Stimulated activated CD8-positive, alpha-beta memory T cell treated with anti-CD3 and anti-CD28 coated beads, Interleukin-2, amount 100 ng/mL, for 1 hour (primary cell): ENCODE measurements at places on chromosomes 2 and 18.

GRCh38 chr18:75551071-75551470 is 123.6 kb upstream of the SMIM21 start:
- no peak for DNase-seq

DNA sequence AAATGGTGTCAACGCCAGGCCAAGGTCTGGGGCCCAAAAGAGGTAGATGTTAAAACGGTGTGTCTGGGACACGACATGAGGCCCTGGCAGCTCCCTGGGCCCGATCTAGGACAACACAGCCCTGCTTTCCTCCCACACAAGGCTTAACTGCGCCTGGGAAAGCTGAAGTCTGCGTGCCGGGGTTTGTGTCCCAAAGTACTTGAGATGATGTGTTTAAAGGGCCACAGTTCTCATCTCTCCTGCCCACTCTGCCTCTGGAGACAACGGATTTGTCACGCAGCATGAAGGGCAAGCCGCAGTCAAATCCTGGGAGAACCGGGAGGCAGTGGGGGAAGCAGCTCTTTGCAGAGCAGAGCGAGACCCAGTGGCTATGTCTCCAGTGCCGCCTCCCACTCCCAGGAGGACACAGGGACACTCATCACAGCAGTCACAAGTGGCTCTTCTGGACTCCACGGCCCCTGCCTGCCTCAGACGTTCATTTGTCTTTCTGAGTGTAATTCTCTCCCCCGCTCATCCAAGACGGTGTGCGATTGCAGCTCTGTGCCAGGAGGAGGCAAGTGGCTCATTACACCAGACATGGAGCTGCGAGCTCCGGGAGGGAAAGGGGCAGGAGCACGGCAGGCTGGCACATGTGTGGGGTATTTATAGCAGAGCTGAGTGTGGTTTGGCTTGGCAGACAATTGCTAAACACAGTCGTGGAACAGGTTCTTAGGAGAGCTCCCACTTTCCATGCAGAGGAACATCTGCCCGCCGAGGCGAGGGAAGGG is 57.7 kb upstream of the SEMA4C start:
- no peak for DNase-seq

- no peak for DNase-seq
These were observed 323.4 kb upstream of the RBMS1 start for GRCh38 chr2:160816916-160817499.

DNA sequence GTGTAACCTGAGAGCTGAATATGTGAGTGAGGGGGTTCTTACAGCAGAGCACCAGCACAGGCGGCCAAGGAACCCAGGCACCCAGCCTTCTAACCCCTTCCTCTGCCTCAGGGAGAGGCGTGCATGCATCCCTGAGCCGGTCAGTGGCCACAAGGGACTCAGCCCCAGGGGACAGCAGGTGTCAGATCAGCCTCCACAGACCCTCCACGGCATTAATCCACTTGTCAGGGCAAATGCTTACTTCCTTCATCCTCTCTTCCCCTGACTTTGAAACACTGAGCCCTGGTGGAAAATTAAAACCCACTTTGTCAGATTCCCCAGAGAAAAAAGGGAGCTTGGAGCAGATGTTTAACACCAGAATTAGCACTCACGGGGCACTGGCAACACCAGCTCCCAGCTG is 60.5 kb upstream of the SMAD2 start:
- no peak for DNase-seq

GRCh38 chr2:68195096-68195495 is 37.4 kb downstream of the PNO1 start:
- DNase-seq = no peak

GRCh38 chr2:191739194-191739593 is 61.3 kb downstream of the NABP1 start:
- no peak for DNase-seq

DNA sequence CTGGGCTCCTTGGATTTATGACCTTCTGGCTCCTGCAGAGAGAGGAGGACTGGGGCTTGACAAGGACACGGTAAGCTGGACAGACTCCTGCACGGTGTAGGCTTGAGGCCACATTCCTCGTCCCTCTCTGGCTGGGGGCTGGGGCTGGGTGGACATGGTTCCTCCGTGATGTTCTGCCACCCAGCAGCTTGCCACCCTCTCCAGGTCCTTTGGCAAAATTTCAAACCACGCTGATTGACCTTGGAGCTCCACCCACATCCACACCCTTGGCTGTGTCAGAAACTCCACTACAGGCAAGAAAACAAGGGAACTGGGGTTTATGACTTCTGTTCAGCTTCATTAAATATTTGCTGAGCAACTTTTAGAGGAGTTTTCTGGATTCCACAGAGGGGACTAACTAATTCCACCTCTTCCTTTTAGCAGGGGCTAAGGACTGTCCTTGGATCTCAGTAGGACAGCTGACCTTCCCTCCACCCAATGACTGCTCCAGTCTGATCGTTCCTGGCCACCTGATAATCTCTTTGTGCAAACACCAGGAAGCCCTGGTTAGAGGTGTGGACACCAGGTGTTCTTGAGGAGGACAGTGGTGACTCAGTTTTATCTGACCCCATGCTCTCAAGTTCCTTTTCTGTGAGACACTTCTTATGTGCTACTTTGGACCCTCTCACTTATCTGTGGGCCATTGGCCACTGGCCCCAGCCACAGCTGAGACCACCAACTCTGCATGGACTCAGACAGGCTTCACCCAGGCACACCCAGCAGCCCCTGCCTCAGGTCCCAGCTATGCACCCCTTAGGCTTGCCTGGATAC is 29.3 kb downstream of the GPR55 start:
- no peak for DNase-seq

DNA sequence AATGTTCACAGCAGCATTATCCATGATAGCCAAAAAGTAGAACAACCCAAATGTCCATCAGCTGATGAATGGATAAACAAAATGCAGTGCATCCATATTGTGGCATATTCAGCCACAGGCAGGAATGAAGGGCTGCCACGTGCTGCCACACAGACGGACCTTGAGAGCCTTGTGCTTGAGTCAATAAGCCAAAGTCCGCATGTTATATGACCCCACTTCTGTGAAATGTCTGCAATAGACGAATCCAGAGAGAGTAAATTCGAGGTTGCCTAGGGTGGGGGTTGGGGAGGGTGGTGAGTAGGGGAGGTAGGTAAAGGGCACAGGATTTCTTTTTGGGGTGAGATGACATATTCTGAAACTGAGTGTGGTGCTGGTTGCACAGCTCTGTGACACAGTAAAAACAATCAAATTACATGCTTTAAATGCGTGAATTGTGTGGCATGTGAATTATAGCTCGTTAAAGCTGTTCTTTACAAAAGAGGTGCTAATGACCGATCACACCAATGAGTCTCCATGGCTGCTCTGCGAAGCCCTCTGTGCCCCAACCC is 38.9 kb upstream of the LDLRAD4 start:
- DNase-seq = no peak

DNA sequence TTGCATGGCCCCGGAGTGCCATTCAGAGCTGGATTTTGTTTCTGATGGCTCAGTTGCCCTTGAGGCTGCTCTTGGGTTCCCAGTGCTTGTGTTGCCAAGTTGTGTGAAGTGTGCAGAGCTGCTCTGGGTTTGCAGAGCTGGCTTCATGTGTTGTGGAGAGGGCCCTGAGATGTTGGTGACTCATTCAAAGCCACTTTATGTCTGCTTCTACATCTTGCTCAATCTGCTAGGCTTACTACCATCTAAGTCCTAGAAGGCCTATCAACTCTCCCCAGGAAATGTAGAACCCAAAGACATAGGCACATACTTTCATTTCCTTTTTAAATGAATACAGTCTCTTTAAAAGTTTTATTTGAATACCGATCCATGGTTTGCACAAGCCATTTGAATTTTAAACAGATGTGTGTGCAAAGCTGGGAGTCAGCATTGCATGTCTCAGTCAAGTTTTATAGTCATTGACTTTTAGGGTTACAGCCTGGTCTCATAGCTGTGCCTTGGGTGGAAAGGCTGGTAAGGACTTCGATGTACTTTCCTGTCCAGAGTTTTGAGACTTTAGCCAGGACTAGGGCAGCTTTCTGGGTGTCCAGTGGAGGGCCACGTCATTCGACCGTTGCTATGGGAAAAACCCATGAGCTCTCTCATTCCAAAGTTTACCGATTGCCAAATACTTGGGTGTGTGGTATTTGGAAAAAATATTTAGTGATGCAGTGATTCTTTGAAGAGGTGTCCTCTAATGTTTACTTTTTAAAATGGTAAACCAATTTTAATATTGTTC is 105.0 kb downstream of the LTBP1 start:
- no peak for DNase-seq

DNA sequence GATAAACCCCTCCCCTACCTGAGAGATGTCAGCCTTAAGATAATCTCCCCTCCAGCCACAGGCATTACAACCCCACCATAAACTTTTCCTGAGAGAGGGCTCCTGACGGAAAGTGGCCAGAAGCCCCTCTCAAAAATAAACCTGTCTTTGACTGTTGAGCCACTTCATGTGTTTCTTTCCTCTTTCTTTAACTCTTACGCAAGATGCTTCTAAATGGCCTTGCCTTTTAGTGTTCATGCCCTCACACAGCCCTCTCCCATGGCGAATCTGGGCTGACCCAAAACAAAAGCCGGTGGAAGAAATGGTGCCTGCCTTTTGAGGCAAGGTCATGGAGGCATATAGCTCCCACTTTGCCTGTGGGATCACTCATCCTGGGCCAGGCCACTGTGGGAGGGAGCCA is 54.4 kb downstream of the NAPG start:
- no peak for DNase-seq
